Sciatic nerve (tissue), 2 donors: ENCODE measurements at places on chromosomes 2 and 18.

GRCh38 chr2:235640926-235641723, 147.3 kb downstream of the AGAP1 start:
- no peak for DNase-seq

DNA sequence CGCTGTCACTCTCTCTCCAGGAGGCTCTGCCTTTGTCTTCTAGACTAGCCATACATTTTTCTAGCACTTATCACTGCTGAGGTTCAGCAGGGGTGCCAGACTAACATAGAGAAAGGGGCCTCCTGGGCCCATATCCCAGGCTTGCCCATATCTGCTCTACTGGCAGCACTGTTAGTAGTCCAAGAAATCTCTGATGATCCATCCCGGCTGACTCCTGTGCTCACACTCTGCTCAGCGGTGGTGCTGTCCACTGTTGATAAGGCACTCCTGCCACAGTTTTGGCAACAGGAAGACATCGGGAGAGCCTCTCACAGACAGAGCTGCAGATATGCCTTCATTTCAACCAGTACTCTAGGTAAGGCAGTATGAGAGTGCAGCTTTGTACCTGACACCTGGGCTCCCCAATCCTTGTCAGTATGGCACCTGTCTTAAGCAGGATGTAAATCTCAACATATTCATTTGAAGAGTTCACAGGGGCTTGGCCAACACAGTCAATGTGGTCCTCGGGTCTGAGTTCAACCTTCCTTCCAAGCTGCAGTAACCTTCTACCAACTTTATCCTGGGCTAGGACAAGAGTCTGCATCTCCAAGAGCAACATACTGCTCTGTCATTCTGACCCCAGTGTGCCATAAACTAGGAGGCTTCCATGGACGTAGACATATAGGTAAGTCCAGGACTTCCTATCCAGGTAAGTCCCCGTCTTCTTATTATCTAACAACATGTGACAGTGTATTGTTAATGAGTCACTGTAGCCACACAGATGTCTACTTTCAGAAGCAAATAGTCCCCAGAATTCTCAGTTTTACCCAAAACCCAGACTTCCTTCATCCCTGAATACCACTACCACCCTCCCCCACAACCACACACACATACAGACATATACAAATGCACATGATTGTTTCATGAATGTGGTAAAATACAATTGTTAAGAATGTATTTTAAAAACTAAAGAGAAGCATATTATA, 16.2 kb downstream of the KLF7 start:
- no peak for DNase-seq

GRCh38 chr2:176432434-176432833, 163.2 kb downstream of the MTX2 start:
- no peak for DNase-seq

DNA sequence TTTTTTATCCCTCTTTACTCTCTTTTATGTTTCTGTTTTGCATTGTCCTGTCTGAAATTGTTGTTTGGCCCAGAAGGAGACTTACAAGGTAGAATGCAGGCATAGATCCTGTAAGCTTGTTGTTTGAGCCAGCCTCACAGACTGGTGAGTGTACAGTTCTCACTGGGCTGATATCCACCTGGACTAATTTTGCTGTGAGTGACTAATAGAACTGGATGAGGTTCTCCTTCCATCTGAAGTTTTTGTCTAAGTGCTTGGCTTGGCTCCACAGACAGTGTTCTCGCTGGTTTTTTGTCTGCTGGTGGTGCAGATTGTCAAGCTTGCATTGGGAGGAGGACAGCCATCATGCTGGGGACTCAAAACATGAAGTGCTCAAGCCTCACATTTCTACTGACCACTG, 495.7 kb downstream of the TSN start:
- no peak for DNase-seq

DNA sequence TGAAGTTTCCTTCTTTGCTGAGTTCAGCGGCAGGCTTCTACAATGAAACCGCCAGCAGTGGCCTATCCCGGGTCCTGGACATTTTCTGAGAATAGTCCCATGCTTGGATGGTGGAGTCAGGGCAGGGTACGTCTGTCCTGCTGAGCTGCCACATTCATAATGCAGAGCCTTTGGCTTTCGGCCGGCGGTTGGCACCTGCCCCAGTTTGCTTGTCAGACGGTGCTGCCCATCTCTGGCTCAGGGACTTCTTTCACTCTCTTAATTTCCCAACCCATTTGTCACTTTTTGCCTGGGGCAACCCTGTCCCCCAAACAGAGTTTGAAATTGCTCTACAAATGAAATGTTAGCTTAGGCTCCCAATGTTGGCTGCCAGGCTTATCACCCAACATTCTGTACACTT, 57.2 kb downstream of the SOX11 start:
- no peak for DNase-seq
